ENCODE measurements at places on chromosomes 13 and 19. TPM values are rescaled to one million over a fixed set of nuclear protein-coding genes. Genes with fewer than 3 reads are reported as not detected.

DNA sequence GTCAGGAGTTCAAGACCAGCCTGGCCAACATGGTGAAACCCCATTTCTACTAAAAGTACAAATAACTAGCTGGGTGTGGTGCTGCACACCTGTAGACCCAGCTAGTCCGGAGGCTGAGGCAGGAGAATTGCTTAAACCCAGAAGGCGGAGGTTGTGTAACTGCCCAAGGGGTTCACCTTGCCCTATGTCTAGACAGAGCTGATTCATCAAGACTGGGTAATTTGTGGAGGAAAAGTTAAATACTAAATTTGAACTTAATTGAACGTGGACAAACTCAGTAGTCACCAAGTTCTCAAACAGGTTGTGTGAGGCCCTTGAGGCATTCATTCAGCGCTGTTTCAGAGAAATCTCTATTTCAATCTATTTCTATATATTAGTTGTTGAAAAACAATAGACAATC, 13.7 kb upstream of the ZNF486 start:
- no peak for DNase-seq

DNA sequence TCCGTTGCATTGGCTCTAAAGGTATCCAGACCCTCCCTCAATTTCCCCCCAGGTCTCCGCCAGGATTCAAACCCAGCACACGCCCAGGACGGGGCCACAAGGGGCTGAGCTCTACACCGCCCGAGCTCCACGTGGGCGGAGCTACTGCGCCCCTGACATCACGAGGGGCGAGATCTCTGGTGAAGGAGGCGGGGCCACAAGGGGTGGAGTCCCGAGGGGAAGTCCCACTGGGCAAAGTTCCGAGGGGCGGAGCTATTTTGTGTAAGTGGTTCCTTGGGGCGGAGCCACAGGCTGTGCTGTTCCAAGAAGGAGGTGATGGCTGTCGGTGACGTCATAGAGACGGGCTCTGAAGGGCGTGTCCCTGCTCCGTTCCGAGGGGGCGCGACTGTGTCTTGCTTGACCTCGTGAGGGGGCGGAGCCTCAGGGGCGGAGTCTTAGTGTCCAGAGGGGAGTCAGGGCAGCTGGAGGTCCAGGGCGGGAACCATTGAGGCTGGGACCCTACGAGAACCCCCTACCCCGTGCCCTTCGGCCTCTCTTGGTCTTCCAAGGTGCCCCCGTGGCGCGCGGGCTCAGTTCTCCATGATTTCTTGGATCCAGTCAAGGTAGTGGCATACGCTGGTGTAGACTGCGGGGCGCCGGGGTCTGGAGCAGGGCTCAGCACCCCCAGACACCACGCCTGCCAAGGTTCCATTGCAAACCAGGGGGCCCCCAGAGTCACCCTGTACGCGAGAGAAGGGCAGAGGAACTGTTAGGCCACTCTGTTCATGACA, 1.3 kb upstream of the KLK8 start:
- peak; percentile 99 for DNase-seq

DNA sequence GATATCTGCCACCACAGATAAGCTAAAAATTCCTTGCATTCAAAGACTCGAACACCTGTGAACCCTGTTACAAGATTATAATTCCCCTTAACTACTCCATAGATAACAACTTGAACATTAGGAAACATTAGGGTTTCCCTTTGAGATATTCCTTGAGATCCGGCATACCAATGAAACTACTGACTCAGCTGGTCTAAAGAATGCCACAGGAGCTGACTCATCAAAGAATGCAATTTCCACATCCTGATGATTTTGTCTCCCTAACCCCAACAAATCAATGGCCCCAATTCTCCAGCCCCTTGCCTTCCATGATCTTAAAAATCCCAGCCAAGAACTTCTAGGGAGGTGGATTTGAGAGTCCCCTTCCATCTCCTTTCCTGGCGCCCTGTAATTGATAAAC, 35.6 kb upstream of the ZNF599 start:
- no peak for DNase-seq

GRCh38 chr13:79646880-79647279, 165.9 kb downstream of the NDFIP2 start:
- no peak for DNase-seq

DNA sequence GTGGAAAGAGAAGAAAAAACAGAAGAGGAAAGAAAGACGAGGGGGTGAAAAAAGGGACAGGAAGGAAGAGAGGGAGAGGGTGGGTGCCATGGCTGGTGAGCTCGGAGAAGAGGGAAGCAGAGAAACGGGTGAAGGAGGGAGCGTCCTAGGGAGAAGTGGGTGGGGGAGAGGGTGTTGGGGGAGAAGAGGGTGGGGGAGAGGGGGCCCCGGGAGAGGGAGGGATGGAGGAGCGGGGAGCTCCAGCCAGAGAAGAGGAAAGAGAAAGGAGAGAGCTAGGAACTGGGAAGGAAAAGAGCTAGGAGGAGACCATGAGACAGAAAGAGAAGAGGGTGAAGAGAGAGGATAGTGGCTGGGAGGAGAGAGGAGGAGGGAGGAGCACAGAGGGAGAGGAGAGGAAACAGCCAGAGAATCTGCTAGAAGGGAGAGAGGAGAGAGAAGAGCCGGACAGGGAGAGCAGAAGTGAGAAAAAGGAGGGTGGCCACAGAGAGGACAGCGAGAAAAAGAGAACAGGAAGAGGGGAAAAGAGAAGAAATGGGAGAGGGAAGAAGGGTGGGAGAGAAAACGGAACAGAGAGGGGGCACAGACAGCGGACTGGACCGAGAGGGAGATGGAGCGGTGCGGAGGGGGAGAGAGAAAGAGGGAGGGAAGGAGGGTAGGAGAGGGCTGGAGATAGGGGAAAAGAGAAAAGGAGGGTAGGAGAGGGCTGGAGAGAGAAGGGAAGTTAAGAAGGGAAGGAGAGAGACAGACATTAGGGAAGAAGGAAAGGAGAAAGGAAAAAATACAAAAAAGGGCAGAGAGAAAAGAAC, 11.9 kb upstream of the GARIN5A start:
- no peak for DNase-seq

GRCh38 chr13:101946401-101946800, 455.4 kb downstream of the FGF14 start:
- DNase-seq, result no peak

- DNase-seq, result peak; percentile 75
Measured at GRCh38 chr19:996051-996838, 4.0 kb upstream of the GRIN3B start.

DNA sequence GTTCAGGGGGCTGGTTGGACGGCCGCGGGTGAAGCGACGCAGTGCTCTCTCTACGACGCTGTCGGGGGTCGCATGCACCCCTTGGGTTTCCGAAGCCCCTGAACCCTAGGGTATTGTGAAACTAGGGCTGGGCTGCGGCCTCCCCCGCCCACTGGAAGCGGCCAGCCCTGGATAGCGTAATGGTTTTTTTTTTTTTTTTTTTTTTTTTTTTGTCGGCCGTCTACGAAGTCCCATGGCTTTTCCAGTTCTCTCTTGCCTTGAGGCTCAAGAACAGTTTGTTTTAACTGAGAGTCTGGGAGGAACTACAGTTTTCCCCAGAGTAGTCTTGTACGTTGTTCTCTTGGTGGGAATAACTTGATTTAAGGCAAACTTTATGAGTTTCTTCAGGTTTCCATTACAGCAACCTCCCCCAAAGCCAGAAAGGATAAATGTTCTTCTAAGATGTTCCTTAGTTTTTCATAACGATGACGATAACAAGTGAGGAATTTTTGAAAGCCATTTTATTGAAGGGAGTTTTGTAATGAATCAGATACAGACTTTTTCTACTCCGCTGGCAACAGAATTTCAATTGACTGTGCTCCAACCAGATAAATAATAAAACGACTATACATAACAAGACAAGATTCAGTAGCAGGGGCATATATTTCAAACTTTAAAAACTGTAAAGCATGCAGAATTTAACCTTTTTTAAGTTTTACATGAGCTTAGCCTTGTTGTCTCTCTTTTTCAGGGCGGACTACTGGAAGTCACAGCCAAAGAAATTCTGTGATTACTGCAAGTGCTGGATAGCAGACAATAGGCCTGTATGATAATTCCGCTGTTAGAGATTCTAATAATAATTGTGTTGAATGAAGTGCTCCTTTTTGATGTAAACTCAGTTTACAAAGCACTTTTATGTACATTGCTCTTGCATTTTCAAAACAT, 867 bp downstream of the WBP4 start:
- DNase-seq, result peak; percentile 76

DNA sequence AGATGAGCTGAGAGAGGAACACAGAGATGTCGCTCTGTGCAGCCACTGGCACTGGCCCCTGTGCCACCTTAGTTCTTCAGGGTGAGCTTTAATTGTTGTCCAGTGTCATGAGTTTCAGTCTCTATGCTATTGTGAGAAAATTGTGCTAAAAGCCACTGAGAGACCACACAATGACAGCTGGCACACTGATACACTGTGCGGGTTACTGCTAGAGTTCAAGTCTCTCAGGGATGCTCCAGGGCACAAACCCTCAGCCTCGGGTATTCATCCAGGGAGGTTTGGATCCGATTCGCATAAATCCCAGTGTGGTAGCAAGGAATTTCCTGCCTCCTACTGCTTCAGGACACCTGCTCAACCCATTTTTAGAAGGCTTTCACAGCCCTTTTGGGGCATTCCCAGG, 68.1 kb upstream of the EDNRB start:
- peak; percentile 8 for DNase-seq

GRCh38 chr13:53052675-53053074, 24.1 kb downstream of the OLFM4 start:
- no peak for DNase-seq

GRCh38 chr19:44807162-44807561, 1.7 kb upstream of the BCAM start:
- DNase-seq, result peak; percentile 32

- DNase-seq, result no peak
Measured at GRCh38 chr13:50711996-50712395, 131.5 kb downstream of the DLEU7 start.

- DNase-seq, result no peak
Measured at GRCh38 chr13:64849196-64849595, 2380.9 kb downstream of the PCDH9 start.

DNA sequence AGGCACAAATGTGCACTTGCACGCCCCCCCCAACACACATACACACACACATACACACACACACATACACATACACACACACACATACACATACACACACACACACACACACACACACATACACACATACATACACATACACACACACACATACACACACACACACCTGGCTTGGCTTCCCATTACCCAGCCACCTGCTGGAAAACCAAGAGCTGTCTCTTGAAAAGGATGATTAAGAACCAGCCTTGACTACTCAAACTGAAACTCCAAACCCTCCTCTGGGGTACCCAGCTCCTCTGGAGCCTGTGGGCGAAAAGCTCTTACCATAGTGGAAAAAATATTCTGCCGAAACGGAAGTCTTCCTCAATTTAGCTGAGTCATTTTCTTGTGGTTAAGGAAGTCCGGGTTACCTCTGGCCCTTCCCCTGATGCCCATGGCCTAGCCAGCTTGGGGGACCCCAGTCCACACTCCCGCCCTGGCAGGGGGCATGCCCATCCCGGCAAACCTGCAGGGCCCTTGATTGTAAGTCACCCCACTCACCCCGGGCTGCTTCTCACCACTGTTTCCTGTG, 21.9 kb downstream of the CEBPA start:
- DNase-seq, result no peak

- no peak for DNase-seq
Measured at GRCh38 chr13:44887515-44887914, 101.8 kb downstream of the NUFIP1 start.

DNA sequence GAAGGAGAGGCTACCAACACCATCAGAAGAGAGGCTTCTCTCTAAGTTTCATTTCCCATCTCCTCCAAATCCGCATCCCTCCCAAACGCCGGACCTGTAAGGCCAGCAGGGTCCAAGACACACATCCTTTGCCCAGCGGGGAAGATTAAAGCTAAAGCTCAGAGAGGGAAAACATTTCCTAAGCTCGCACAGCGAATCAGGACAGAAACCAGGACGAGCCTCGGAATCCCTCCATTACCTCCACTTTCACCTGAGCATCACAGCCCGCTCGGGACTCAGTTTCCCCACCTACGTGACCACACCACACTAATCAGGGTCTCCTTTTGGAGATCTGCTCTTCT, 711 bp upstream of the FOSB start:
- peak; percentile 47 for DNase-seq

- DNase-seq, result no peak
Measured at GRCh38 chr13:79401259-79402070, 4.6 kb downstream of the RBM26 start.

- peak; percentile 22 for DNase-seq
Measured at GRCh38 chr13:27578121-27579030, 42.0 kb downstream of the LNX2 start.

DNA sequence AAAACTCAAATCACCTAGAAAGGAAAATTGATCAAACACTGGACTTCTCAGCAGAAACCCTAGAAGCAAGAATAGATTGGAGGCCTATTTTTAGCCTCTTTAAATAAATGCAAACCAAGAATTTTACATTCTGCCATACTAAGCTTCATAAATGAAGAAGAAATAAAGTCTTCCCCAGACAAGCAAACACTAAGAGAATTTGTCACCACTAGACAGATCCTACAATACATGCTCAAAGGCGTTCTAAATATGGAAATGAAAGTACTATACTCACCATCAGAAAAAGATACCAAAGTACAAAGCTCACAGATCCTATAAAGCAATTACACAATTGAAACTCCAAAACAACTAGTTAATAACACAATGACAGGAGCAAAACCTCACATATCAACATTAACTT, 578.1 kb downstream of the UQCRFS1 start:
- DNase-seq, result no peak

GRCh38 chr19:16872728-16873127, 16.1 kb upstream of the F2RL3 start:
- no peak for DNase-seq

DNA sequence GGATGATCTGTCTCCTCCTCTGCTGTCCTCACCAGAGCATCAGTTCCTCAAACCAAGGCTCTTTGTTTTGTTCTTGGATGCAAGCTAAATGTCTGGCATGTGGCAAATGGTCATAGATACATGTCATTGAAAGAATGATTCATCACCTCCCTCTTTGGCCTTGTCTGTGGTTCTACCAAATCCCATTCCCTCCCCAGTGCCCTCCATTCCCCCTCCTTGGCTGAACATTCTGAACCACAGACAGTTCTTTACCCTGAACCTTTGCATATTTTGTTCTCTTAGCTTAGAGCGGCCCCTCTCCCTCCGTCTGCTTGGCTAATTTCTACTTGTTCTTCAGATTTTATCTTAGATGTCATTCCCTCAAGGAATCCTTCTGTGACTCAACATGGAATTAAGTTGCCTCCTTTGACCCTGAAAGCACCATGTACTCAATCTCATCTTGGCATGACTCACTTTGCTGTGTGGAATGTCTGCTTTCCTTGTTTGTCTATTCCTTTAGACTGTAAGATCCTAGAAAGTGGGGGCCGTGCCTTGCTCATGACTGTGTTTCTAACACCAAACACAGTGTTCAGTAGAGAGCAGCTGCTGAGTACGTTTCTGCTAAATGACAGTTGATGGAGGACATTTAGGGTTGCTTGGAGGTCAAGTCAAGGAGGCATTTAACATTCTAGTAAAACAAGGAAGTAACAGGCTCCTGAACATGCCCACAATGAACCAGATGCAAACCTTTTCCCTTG, 8.1 kb downstream of the ALOX5AP start:
- DNase-seq, result no peak

- DNase-seq, result no peak
Measured at GRCh38 chr13:78022164-78022877, 103.7 kb upstream of the EDNRB start.

WASF3 gene
- total RNA-seq, result 20.7 TPM

IGFLR1 gene
- 14.4 TPM for total RNA-seq

ANO8 gene
- 24.9 TPM for total RNA-seq

PTGIR gene
- not detected for total RNA-seq

CD177 gene
- 2.9 TPM for total RNA-seq

ZNF677 gene
- total RNA-seq, result 60.5 TPM

CNFN gene
- total RNA-seq, result 6.7 TPM

CACNG6 gene
- total RNA-seq, result 0.23 TPM
